ENCODE measurements at places on chromosomes 1 and 21. TPM values are rescaled to one million over a fixed set of nuclear protein-coding genes. Genes with fewer than 3 reads are reported as not detected.

DNA sequence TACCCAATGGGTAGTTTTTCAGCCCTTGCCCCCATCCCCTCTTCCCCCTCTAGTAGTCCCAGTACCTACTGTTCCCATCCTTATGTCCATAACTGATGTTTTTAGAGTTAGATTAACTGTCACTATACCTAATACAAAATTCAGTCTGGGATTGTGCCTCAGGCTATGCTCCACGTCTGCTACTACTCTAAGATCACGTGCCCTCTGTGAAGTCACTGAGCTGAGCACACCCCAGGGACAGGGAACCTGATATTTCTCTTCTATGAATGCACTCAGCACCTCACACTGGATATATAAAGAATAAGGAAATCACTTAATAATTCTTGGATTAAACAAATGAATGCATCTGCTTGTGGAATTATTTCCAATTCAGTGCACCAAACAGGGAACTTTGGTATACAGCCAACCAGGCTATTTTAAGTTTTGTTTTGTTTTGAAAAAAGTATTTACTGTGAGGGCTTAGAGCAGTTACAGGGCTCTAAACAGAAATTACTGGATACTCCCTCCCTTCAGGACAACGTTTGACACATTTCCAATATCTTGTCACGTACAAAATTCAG, 307.9 kb downstream of the SMYD3 start:
- no peak for DNase-seq
- H3K4me3 ChIP-seq = no peak overlapping the region
- H3K36me3 ChIP-seq = no peaks in the 10 kb centered on the region
- no peaks in the 10 kb centered on the region for H3K4me1 ChIP-seq

GRCh38 chr21:33942426-33942825, 26.8 kb upstream of the ATP5PO start:
- no peaks in the 10 kb centered on the region for H3K36me3 ChIP-seq
- no peak overlapping the region for H3K4me3 ChIP-seq
- no peaks in the 10 kb centered on the region for H3K27me3 ChIP-seq
- no peak for DNase-seq

- peak overlapping the region; percentile 56 for H3K27ac ChIP-seq
- H3K27me3 ChIP-seq = no peaks in the 10 kb centered on the region
- H3K36me3 ChIP-seq = peaks cover 62% of the 10 kb centered on the region
- H3K4me3 ChIP-seq = no peak overlapping the region
Observed at GRCh38 chr1:42931911-42932422, 26.7 kb downstream of the SLC2A1 start.

DNA sequence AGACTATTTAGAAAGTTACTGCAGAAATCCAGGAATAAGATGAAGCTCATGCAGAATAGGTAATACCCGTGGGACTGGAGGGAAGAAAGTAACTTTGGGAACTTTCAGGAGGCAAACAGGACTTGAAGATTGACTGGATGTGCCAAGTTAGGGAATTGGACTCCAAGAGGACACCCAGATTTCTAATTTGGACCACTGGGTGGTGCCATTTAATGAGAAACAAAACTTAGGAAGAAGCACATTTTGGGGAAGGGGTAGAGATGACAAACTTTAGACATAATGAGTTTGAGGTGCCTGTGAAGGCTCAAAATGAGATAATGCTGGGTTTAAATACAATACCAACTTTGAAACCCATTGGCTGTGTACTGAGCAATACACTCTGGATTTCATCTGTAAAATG, 3.3 kb upstream of the B4GALT3 start:
- H3K4me3 ChIP-seq = no peak overlapping the region

- peak overlapping the region; percentile 25 for H3K27ac ChIP-seq
- no peak for DNase-seq
- H3K36me3 ChIP-seq = no peaks in the 10 kb centered on the region
- no peak overlapping the region for H3K4me3 ChIP-seq
Observed at GRCh38 chr1:8663090-8663802, 154.2 kb downstream of the RERE start.

DNA sequence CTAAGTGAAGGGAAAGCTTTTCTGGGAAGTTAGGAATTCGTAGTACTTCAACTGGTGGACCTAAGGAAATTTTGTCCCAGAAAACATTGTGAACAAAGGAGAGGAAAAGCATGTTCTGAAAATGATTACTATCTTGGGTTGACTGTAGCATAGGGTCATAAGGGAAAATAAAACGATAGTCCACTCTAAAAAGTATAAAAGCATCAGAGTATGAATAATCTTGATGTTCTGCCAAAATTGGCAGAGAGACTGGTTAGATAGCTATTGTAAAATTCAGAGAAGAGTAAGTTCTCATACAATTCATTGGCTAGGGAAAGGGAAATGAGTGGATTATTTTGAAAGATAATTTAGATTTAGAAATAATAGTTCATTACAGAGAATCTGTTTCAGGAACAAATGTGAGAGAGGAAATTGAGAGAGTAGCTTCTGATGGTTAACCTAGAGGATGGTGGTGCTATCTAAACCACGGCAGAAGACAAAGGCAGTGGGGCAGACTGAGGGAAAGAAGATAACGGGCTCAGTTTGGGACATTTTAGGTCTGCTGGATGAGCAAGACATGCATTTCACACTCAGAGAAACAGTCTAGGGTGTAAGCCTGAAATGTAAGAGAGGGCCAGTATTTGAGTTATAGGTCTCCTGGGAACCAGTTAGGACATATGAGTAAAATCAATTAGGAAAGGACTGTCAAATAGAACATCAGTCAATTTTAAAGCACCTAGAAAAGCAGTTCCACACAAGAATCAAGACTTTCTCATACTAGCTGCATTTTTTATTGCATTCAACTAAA, 799.3 kb upstream of the CXADR start:
- H3K27me3 ChIP-seq = no peaks in the 10 kb centered on the region
- H3K4me1 ChIP-seq = no peaks in the 10 kb centered on the region
- no peaks in the 10 kb centered on the region for H3K36me3 ChIP-seq
- no peak overlapping the region for H3K4me3 ChIP-seq
- DNase-seq = no peak

DNA sequence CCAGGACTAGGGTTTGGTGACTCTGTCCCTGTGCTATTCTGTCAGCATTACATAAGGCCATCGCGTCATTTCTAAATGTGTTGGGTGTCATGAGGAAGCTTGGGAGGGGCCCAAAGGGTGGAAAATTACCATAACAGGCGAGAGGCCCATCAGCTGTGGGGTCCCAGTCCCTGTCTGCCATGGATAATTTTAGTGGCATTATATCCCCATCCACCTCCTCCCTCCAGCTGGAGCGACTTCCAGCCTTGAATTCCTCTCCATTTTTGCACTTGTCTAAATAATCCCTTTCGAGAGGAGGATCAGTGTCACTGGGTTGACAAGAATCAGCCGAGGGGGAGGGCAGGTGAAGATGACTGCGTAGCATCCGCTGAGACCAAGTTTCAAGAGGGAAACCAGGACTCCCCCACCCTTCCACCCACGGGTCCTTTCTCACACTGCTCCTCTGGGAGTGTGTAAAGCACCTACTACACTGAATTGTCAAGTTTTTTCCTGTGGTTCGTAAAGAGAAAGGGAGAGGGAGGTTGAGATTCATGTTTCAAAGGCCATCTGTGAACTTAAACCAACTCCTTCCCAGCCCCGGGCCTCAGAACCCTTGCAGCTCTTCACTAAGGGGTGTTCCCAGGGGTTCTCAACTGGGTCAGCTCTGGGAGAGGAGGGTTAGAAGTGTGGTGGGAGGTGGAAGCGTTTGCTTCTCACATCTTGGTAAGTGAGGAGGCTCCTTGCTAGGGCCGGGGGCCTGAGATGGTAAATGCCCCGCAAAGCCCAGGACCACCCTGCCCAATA, 29.2 kb downstream of the VASH2 start:
- DNase-seq = no peak
- H3K4me3 ChIP-seq = no peak overlapping the region
- H3K27me3 ChIP-seq = no peaks in the 10 kb centered on the region
- peaks cover 4% of the 10 kb centered on the region for H3K36me3 ChIP-seq

DNA sequence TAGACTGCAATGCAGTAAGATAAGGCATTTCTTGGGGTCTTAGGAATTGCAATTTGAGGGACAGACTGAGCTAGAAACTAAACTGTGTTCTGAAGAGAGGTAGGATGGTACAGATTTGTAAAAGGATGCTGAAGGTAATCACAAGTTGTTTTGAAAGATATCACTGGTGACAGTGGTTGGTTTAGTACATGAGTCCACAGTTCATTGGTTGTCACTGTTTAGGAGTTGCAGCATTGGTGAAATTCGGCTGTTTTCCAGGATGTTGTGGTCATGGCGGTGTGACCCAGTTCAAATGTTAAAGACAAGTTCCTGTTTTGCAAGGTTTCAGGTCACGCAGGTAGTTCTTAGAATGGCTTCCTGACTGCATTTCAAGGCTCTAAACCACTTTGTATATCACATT, 292.8 kb upstream of the B3GALT2 start:
- H3K27ac ChIP-seq = no peak overlapping the region
- no peaks in the 10 kb centered on the region for H3K4me1 ChIP-seq
- H3K4me3 ChIP-seq = no peak overlapping the region
- H3K36me3 ChIP-seq = no peaks in the 10 kb centered on the region

DNA sequence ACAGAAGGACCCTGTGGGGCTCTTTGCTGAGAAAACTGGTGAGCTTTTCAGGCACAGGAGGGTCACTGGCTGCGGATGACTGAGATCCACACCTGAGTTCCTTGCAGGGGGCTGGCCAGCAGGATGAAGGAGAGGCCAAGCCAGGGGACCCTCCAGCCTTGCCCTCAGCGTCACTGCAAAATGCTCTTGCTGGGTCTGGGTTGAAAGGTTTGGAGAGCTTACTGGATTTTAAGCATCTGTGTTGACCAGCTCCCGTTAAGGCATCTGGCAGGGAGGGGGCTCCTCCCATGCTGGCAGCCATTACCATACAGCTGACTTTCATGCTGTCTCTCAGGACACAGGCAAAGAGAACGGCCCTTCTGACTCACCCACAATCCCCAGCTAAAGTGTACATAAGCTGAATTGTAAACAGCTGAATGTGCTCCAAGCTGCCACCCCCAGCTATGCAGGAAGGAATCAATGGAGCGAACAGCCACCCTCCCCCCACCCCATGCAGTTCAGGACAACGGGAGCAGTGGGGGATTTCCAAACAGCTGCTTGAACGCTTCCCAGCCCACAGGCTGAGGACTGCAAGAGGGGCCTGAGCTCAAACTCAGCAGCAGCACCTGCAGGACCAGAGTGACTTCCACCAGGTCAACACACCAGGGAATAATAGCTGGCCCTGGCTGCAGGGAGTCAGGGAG, 21.3 kb upstream of the A3GALT2 start:
- no peak overlapping the region for H3K4me3 ChIP-seq
- H3K27me3 ChIP-seq = no peaks in the 10 kb centered on the region
- peaks cover 27% of the 10 kb centered on the region for H3K36me3 ChIP-seq
- H3K4me1 ChIP-seq = peaks cover 66% of the 10 kb centered on the region
- peak; percentile 70 for DNase-seq
- peak overlapping the region; percentile 40 for H3K27ac ChIP-seq

EPS8L3 gene
- polyA plus RNA-seq = 343 TPM

TAS1R1 gene
- 0.27 TPM for polyA plus RNA-seq

INKA2 gene
- polyA plus RNA-seq = 4.2 TPM

DNA sequence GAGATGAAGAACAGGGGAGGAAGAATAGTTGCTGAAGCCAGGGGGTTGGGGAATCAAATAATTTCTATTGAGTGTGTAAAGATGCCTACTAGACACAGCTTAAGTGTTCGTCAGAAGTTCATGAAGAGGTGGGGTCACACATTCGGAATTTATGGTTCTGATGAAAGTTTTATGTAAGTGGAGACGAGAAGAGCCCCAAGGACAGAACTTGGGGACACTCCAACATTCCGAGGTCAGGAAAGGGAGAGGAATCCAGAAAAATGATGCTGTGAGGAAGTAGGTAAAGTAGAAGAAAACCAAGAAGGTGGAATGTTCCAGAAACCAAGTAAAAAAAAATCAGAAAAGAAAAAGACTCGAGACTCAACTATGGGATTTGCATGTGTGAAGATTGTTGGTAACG, 272.5 kb downstream of the SIPA1L2 start:
- no peak overlapping the region for H3K4me3 ChIP-seq
- peaks cover 15% of the 10 kb centered on the region for H3K27me3 ChIP-seq
- H3K36me3 ChIP-seq = no peaks in the 10 kb centered on the region
- no peak overlapping the region for H3K27ac ChIP-seq

SYTL1 gene
- polyA plus RNA-seq = 9.8 TPM

DNA sequence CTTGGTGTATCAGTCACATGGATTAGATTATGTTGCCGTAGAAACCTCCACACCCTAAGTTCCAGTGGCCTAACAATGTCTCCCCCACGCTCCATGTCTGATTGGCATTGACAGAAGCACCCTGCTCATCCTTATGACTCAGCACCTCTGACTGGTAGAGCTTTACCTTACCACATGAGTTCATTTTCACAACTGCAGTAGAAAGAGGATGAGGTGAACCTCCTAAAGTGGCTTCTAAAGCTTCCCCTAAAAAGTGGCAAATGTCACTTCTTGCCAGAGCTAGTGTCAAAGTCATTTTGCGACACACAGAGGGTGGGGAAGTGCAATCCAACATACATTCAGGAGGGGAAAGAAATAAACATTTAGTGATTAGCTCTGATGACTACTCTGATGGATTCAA, 30.6 kb upstream of the LYPD8 start:
- H3K27ac ChIP-seq = no peak overlapping the region
- H3K4me3 ChIP-seq = no peak overlapping the region
- DNase-seq = peak; percentile 73
- peaks cover 53% of the 10 kb centered on the region for H3K4me1 ChIP-seq

DNA sequence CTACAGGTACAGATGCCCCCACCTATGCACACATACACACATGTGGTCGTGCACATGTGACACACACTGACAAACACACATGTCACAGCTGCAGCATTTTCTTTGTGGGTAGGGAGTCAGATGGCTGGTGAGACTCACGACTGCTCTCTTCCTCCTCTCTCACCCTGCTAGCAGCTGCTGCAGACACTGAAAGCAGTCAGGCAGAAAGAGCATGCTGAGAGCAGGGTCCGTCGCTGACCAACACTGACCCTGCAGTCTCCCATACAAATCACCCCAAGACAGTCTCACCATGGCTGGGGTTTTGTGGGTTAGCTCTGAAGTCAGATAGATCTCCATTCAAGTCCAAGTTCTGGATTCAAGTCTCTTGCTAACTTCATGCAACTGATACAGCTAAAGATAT, 188.3 kb downstream of the ASTN1 start:
- no peak overlapping the region for H3K4me3 ChIP-seq
- H3K4me1 ChIP-seq = no peaks in the 10 kb centered on the region

DNA sequence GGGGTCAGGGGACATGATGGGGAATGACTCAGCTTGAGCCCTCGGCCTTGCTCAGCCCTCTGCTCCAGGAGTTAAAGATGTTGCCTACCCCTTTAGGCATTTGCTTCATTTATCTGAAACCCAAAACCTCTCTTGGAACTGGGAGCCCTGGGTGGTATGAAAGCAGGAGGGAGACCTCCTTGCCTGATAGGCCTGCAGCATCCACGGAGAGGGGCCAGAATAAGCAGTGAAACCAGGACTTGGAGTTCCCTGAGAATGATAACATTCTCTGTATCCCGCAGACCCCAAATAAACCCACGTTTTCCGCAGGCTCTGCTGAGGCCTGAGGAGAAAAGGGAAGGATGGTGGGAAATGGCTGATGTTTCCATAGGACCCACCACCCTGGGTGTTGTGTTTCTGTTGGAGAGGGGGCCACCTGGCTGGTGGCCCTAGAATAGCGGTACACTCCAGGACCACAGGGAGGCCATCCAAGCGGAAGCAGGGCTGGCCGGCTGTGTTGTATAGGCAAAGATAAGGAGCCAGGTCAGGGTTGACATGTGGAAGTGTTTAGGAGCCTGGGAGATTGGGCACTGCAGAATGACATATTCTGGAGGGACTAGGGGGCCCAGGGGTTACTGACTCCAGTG, 77.4 kb downstream of the FOXD2 start:
- H3K4me1 ChIP-seq = no peaks in the 10 kb centered on the region
- no peaks in the 10 kb centered on the region for H3K36me3 ChIP-seq
- no peak for DNase-seq
- no peak overlapping the region for H3K4me3 ChIP-seq
- peaks cover 12% of the 10 kb centered on the region for H3K27me3 ChIP-seq

Data from large intestine (tissue), 12 donors.